ENCODE measurements at places on chromosomes 6 and 20.

DNA sequence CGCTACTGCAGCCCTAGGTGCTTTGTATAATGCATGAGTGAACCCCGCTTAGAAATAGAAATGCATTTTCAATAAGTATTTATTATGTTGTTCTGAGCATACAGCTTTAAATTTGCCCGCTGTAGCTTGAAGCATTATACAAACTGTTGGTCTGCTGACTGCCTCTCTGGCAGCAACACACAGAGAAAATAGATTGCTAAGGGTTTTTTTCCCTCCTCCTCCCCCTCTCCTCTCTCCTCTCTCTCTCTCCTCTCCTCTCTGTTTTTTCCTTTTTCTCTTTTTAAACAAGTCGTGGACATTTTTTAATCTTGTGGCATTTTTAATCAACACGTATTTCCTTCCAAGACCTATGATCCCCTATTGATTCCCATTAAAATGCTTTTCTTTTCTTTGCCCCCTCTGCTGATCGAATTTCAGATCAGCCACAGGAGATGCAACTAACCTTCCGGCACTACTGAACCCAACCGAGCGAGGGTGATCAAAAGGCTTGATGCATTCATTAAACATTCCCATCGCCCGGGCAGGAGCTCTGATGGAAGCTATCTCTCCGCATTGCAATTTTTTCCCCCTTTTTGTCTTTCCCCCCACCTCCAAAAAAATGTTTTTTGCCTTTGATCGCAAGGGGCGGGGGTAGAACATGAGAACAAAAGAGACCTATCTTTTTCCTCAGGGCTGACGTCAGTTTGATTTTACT is 90.7 kb upstream of the ARID1B start:
- peak; percentile 60 for DNase-seq

DNA sequence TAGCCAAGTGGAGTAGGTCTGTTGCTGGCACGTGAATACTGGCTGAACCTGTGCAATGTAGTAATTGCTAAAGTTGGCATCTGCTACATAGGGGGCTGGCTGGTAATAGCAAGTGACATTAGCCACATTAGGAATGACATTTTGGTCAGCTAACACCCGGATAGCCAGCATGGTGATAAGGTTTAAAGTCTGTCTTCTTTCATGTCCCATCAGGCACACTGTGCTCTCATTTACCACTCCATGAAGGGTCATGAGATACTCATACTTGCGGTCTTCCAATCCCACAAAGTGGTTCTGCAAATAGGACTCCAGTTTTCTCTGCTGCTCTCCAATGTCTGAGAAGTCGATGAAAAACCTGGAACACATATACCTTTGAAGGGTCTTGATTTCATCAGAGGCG is 2.8 kb downstream of the TENT5A start:
- no peak for DNase-seq

DNA sequence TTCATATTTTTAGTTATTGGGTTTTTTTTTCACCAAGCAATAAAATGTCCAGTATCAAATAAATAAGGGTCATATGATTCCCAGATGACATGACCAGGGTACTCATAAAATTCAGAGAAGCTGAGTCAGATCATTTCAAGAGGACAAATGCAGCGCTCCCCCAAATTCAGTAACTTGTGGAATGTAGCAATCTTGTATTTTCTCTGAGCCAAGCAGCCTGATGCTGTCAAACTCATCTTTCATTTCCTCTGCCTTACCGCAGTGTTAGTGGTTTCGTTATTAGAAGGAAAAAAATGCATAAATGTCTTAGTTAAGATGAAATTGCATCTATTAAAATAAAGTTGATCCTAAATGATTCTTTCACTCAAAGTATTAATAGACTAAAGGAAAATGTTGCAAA is 57.8 kb upstream of the EDN1 start:
- DNase-seq, result no peak

- no peak for DNase-seq
Observed at GRCh38 chr6:124870611-124871459, 91.4 kb upstream of the RNF217 start.

GRCh38 chr20:37316116-37316774 is 26.8 kb downstream of the MANBAL start:
- DNase-seq, result peak; percentile 77

DNA sequence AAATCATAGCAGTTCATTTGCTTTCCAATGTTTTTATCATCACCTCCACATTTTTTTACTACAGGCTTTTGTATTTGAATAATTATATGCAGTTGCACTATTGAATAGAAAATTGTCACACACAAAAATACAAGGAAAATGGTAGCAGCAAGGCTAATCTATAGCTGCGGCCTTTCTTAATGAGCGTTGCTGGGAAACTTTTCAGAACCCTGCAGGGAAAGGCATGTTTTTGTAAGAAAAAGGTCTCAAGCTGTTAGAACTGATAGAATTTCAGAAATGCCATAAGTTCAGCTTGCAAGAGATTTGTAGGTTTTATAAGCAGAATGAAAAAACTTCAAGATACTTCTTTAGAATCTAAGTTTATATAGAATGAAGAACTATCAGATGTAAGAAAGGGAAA is 535.8 kb downstream of the LMBRD1 start:
- DNase-seq, result no peak

- no peak for DNase-seq
Observed at GRCh38 chr6:150704447-150705192, 104.9 kb downstream of the PLEKHG1 start.

DNA sequence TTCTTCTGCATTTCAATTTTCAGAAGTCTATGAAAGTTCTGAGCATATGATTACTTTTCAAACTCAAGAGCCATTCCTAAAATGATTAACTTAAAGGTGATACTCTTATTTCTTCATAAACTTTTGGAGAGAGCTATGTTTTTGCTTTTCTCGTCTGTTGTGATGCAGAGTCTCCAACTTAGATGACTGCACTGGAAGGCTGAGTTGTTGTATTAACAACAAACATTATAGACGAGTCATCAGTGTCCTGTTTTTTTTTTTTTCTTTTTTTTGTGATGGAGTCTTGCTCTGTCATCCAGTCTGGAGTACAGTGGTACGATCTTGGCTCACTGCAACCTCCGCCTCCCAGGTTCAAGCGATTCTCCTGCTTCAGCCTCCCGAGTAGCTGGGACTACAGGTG is 101.9 kb downstream of the CD109 start:
- DNase-seq, result no peak

GRCh38 chr6:147691446-147691845 is 183.0 kb downstream of the SAMD5 start:
- DNase-seq, result no peak

DNA sequence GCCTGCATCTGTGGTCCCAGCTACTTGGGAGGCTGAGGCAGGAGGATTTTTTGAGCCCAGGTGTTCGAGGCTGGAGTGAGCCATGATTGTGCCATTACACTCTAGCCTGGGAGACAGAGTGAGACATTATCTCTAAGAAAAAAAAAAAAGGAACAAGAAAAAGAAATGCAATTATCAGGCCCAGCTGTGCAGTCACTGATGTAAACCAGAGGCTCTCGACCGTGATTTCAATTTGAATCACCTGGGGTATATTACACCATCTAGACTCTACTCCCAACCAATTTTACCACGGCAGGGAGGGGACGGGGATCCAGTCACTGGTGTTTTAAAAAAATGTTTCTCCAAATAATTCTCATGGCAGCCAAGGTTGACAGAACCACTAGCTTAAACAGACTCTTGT is 48.8 kb upstream of the NKX2-2 start:
- no peak for DNase-seq

DNA sequence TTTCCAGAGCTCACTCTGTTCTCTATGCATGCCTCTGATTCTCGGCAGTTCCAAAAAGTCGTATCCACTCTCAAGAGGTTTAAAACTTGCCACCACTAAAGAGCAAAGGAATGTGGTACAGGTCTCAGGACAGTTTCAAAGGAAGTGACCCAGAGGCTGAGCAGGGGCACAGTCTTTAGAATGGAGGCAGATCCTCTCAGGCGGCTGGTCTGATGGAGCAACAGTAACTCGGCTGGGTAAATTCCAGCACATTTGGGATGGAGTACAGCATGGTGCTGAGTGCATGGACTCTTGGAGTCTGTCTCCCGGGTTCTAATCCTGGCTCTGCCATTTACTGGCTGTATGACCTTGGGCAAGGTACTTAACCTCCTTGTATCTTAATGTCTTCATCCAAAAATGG is 88.1 kb upstream of the BACH2 start:
- peak; percentile 5 for DNase-seq

GRCh38 chr6:150196942-150197745 is 54.3 kb downstream of the PPP1R14C start:
- DNase-seq, result no peak

- no peak for DNase-seq
Observed at GRCh38 chr6:167856999-167857660, 30.4 kb downstream of the AFDN start.

- no peak for DNase-seq
Observed at GRCh38 chr20:55094353-55094861, 619.0 kb downstream of the DOK5 start.

DNA sequence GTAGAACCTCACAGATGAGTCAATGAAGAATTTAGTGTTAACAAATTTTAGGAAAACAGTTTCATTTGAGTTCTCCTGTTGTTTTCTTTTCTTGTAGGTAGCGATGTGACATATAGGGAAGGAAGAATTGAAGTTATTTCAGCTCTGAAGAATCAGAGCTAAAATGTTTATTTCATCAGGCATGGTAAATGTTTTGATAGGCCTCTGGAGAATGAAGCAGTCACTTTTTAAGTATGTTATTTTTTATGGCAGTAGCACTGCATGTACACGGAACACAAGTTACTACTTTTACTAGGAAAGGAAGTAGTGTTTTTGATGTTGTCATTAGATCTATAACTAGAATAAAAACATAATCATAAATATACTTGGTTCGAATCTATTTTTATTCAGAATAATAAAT is 1357.3 kb upstream of the CITED2 start:
- DNase-seq, result no peak

DNA sequence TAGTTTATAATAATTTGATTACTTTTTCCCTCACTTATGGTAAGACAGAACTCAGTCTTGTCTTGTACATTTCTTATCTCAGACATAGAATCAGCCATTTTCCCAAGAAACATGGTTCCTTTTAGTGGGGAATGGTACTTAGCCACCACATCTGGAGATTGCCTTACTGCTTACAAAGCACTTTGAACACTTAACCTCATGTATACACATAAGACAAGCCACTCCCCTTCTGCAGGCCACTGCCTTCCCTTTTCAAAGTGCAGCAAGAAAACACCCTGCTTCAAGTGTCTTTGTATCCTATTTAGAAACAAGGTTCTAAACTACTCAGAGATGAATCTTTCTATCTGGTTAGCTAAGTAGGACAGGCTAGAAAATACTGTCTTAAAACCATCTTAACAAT is 159.2 kb downstream of the UBE3D start:
- no peak for DNase-seq

- no peak for DNase-seq
Observed at GRCh38 chr6:126143761-126144251, 157.5 kb downstream of the TRMT11 start.

- no peak for DNase-seq
Observed at GRCh38 chr6:14826456-14826855, 419.4 kb upstream of the JARID2 start.

DNA sequence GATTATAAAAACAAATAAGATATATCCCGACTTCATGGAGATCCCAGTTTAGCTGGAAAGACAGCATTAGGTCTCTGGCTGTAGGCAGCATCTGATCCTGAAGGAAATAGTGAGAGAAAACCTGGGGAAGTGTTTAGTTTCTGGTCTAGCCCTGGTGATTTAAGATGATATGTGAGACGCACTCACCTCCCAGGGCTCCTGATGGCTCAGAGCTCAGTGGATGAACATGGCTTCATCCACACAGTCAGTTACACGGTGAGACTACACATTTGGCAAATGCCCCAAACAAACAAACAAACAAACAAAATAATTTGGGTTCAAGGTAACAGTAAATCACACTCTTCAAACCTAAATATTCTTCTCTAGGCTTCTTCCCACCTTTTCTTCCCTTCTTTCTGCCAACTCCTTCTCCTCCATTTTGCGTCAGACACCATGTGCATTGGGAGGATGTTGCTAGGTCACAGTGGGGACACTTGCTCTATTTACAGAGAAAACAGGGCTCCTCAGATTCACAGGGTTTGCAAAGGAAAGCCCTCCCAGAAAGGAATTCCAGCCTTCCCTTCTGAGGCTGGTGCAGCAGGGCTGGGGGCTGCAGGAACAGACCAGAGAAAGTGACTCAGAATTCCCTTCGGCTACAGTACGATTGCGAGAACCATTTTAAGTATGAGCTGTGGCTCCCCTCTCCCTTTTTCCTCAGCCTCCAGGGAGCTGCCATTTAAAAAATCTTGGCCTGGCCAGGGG is 59.6 kb upstream of the SALL4 start:
- no peak for DNase-seq

GRCh38 chr6:33249732-33250630 is 21.7 kb downstream of the VPS52 start:
- no peak for DNase-seq

- no peak for DNase-seq
Observed at GRCh38 chr20:18138266-18138582, 561 bp downstream of the KAT14 start.

DNA sequence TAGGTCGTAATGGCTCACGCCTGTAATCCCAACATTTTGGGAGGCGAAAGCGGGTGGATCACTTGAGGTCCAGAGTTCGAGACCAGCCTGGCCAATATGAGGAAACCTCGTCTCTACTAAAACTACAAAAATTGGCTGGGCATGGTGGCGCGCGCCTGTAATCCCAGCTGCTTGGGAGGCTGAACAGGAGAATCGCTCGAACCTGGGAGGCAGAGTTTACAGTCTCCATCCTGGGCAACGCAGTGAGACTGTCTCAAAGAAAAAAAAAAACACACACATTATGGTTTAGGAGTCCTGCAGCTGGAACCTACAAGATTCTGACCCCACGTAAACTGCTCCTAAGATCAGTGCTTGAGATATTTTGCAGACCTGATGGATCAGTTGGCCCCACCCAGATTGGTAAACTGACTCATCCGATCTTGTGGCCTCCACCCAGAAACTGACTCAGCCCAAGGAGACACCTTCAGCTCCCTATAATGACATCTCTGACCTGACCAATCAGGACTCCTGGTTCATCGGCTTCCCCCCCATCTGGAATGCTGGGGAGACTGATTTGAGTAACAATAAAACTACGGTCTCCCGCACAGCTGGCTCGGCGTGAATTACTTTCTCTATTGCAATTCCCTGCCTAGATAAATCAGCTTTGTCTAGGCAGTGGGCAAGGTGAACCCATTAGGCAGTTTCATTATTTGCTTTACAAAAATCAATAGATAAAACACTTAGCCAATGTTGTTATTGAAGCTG is 96.2 kb upstream of the BTN3A2 start:
- peak; percentile 49 for DNase-seq

- DNase-seq, result no peak
Observed at GRCh38 chr20:33971147-33971975, 22.4 kb upstream of the RALY start.

- no peak for DNase-seq
Observed at GRCh38 chr6:18330548-18331081, 56.5 kb upstream of the RNF144B start.

DNA sequence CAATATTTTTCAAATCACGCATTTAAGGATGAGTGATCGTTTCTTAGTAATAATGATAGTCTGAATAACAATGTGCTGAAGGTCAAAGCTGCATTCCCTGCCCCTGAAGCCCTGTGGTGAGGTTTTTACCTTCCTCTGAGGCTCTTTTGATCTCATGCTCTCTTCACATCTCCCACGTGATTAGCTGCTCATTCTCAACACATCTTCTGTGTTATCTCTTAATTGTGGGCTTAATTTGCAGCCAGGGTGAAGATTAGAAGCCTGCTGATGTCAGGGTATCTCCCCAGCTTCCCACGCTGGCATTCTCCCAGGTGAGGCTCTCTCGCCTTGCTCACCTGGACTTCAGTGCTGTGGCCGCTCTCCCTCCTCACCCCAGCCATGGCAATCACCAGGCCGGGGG is 109.7 kb upstream of the FOXQ1 start:
- no peak for DNase-seq
